ENCODE measurements at places on chromosomes 12 and 14.

DNA sequence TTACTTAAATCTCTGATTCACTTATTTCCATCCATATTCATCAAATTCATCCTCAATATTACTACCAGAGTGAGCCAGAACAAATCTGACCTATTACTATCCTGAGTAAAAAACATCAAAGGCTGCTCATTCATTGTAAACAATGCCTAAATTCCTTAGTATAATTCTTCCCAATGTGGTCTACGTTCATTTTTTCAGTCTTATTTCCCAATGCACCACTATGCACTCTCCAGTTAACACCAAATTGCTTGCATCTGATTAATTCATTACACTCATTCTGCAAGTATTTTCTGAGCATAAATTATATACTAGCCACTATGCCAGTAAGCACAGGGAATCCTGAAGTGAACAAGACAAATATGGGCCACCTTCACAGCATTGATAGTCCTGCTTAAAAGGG is 110.0 kb downstream of the EPS8 start:
- no peak for DNase-seq

DNA sequence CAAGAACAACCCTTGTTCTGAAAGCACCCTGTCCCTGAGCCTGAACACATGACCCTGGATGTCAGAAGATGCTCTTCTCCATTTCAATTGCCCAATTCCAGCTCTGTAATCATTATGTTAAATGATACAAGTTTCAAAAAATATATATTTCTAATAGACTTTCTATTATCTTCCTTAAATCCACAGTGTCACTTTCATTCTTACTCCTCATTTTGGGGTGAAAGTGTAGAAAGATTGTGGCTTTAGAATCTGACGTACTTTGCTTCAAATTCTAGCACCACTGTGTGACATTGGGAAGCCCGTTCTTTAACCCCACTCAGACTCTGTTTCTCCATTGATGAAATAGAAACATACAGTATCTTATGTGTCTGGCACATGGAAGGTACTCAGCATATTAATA is 83.2 kb downstream of the ETV6 start:
- DNase-seq = no peak

- peak; percentile 22 for DNase-seq
Observed at GRCh38 chr12:82593901-82594396, 92.8 kb upstream of the TMTC2 start.

GRCh38 chr12:63915105-63915800 is 70.8 kb downstream of the SRGAP1 start:
- DNase-seq = no peak

DNA sequence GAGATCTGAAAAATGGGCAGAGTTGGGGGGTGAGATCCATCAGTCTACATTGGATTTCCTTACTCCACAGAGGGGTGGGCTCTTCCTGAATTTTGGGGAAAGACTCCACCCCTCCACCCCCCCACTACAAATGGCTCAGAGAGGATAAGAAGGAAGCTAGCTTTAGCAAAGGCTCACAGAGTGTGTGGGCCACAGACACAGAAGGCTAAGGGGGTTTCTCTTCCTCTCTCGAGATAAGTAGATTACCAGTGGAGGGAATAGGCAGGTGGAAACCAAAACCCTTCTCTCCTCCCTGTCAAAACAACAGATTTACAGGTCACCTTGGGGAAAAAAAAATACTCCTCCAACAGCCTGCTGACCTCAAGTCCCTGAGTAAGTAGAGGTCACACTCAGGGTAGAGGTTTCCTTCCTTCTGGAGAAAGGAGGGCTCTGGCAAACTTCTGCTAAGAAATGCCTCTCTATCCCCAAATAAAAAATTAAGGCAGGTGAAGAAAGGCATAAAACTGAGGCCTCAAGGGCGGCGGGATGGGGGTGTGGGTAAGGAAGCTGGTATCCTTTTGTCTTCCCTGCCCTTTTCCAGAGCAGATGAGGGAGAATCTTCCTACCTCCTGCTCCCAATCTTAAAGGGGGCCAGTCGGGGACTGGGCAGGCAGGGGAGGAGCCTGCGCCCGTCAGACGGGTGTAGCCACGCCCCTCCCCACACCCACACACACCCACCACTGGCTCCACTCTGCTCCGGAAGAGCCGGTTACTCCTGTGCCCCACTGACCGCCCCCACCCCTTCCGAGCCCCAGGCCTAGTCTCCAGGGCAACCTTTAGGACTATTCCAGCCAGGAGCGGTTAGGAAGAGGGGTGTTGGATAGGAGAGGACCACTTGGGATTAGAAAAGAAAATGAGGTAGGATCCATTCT is 1.9 kb upstream of the BAZ2A start:
- peak; percentile 58 for DNase-seq

- DNase-seq = no peak
Observed at GRCh38 chr12:29960122-29960521, 176.4 kb upstream of the TMTC1 start.

GRCh38 chr14:35898217-35898775 is 72.2 kb downstream of the BRMS1L start:
- no peak for DNase-seq

- DNase-seq = no peak
Observed at GRCh38 chr12:83186419-83186818, 499.7 kb downstream of the TMTC2 start.

DNA sequence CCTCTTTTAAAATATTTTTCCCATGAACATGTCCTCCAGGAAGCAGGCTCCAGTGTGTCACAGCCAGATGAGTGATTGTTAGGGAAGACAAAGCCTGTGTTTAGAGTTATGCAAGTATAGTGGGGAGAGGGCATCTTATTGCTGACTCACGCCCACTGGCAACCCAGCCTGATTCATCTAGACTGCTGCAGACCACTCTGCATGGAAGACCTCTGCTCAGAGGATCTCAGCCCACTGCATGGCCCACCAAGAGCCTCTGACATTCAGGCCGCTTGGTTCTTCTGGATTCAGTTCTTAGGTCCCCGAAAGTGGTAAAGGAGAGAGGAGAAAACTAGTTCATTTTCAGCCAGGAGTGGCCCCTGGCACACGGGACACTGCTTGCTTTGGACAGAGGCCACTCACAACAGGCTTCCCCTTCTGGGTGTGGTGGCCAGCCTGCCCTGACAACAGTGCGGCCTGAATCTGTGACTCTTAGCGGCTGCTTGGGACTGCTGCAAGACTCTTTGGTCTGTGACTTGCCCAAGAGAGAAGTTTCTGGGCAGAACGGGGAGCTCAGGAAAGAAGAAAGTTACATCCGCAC is 266.3 kb downstream of the ZFP36L1 start:
- no peak for DNase-seq

GRCh38 chr12:123364532-123365024 is at the start of gene SBNO1:
TSS of gene SBNO1 (minus strand) at chr12:123364847. CDS start at chr12:123350441, 14,406 bp downstream.
- no peak for DNase-seq

DNA sequence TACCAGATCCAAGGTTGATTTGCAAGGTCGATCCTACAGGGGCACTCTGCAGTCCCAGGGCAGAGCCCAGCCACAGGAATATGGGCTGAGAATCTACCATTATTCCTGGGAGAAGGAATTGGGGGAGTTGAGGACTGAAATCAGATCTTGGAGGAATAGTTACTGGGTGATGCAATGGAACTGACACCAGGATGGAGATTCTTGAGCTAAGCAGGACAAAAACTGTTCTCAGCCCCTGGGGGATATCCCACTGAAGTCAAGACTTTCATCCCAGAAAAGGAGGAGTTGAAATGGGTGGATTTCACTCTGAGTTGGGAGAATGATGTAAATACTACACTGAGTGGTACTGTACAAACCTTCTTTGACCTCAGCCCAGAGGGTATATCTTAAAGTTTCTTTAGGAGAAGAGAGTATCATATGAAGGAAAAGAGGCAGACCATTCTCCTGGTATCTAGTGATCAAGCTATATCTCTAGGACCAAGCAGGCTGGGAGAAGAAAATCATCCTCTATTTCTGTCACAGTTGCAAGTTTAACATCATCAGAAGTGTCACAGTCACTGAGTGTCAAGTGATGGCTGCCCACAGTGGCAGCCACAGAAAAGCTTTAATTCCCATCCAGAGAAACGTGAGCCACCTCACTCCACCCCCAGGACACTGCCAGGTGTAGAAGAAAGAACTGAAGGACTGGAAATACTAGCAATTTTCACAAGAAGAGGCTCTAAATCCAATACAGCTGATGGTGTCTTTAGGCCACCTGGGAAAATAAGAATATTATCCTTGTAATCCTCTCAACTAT is 181.9 kb downstream of the NUAK1 start:
- no peak for DNase-seq

- no peak for DNase-seq
Observed at GRCh38 chr12:111222523-111222922, 146.4 kb downstream of the PHETA1 start.

- peak; percentile 76 for DNase-seq
Observed at GRCh38 chr12:57844709-57845477, 1.6 kb downstream of the CTDSP2 start.

DNA sequence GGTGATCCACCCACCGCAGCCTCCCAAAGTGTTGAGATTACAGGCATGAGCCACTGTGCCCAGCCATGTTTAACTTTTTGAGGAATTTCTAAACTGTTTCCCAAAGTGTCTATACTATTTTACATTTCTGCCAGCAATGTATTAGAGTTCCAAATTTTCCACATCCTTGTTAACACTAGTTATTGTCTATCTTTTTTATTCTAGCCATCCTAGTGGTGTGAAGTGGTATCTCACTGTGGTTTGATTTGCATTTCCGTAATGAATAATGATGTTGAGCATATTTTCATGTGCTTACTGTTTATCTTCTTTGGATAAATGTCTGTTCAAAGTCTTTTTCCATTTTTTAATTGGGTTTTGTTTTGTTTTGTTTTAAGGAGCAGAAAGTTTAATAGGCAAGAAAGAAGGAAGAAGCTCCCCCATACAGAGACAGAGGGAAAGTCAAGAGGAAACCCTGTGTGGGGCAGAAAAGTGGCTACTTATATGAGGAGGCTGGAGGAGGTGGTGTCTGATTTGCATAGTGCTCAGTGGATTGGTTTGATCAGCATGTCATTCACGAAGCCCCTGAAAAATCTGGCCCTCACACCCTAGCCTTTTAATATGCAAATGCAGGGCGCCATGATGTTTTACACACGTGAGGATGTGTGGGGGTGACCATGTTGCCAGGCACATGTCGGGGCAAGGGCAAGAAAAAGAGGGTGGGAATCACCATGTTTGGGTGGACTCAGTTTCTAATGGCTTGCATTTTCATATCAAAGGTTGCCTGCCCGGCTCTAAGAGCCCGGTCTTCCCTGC is 14.9 kb downstream of the TXNRD1 start:
- no peak for DNase-seq

- peak; percentile 48 for DNase-seq
Observed at GRCh38 chr12:111154147-111154834, 214.6 kb downstream of the PHETA1 start.

DNA sequence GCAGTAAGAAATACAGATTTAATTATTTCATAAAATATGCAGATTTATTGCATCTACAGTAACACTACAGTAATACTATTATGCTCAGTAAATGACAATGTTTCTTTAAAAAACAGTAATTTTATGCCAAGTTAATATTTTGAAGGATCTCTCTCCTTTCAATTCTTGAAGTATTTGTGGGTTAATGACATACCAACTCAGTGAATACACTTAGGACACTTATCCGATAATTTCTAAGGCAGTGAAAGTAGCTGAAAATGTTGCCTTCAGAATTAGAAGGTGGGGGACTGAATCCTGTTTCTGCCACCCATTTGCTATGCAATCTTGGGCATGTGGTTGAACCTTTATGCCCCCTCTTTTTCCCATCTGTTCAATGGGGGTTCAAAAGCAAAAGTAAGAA is 24.8 kb upstream of the IFNG-AS1 start:
- DNase-seq = no peak

DNA sequence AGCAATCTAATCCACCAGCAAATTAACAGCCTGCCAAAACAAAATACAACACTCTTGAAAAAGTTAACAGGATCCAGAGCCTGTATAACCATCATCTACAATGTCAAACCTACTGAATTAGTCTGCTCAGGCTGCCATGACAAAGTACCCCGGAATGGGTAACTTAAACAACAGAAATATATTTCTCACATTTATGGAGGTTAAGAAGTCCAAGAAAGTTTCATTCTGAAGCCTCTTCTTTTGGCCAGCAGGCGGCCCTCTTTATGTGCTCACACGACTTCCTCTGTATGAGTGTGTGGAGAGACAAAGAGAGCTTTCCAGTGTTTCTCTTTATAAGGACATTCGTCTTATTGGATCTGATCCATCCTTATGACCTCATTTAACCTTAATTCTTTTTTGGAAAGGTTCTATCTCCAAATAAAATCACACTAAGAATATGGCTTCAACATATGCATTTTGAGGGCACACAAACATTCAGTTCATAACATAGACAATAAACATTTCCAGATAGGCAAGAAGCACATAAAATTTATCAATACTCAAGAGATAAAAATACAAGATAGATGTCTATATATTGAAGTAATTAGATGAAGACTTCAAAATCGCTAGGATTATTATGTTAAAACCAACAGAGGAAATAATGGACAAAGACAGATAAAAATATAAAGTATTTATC is 5.9 kb upstream of the RERG start:
- DNase-seq = no peak

DNA sequence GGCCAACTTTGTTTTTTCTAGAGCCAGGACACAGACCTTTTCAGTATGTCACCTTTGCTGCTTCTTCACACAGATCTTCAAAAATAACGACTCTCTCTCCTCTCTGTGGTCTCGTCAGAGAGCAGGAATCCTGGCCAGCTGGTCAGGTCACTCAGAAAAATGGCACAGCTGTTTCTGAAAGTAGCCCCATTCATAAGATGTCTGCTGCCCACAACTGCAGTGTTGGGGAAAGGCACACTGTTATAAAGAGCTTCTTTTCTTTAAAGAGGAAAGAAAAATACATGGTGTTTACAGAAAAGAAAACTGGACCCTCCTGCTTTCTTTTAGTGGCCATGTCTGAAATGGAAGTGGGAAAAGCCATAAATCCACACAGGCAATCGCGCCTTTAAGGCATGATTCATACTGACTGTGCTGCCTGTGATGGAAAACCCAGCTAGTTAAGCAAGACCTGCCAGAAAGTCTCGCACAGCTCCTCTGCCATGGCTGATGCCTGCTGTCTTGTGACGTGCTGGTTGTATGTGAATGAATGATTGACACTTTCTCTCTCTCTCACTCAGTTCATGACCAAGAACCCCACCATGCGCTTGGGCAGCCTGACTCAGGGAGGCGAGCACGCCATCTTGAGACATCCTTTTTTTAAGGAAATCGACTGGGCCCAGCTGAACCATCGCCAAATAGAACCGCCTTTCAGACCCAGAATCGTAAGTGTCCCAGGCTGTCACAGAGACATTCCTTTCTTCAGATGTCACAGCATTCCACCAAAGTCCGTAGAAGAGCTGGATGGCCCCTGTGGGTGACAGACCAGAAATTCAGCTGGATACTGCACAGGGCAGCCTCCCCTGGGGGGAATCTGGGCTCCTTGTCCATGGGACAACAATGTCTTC is 147.9 kb upstream of the HIF1A start:
- DNase-seq = no peak

- no peak for DNase-seq
Observed at GRCh38 chr12:126792411-126792810, 1474.6 kb upstream of the TMEM132C start.
